ENCODE measurements at places on chromosomes 1 and 21.

DNA sequence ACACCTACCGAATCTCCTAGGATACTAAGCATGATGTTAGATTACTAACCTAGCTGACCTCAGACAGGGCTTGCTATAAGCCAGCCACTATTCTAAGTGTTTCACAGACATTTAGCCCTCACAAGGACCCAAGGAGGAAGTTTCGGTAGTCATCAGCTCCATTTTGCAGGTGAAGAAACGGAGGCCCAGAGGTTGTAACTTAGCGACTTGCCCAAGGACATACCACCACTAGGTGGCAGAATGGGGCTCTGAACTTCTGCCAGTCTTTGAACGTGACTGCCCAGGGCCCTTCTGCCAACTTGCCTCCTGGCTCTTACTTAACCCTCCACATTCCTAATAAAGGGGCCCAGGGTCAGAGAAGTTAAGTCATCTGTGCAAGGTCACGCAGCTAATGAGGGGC is 283.5 kb downstream of the C1orf94 start:
- peak; percentile 5 for DNase-seq

GRCh38 chr1:241844593-241844992 is 3.4 kb upstream of the EXO1 start:
- no peak for DNase-seq

DNA sequence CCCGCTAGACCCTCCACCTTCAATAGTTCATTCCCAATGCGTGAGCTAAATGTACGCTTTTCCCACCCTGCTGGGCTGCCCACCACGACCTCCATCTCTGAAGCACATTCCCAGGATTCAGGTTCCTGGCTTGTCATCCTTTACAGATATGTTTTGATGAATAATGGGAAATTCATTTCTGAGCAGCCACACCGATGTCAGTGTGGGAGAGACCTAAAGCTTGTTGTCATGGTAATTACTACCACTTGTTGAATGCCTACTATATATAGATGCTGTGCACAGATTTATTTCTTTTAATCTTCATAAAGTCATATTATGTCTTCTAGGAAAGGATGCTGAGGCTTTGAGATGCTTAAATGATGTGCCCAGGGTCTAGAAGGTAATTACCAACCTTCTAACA is 8.0 kb downstream of the RCSD1 start:
- no peak for DNase-seq

GRCh38 chr1:204409123-204409522 is 2.5 kb downstream of the PPP1R15B start:
- no peak for DNase-seq

DNA sequence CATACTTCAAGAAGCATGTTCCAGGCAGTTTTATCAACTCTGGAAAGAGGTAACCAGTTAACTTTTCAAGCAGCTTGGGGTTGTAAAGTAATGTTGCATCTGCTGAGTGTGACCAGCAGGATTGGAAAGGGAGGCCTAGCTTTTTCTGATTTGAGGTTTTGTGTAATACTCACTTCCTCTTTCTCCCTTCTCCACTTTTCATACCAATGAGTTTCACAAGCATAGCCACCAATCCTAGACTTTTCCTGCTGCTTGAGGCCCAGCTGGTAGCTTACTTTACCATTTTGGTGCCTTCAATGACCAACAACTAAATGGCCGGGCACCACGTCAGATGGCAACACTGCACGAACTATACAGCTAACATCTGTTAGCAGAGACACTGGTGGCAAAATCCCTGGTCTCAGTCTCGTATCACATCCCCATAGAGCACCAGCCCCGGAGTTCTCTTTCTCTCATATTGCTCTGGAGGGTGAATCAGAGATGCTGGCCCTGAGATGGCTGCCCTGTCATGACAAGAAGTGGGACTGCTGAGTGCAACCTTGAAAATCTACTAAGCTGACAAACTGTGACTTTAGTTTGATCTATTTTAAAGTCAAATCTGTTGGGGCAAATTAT is 14.8 kb upstream of the GPR88 start:
- no peak for DNase-seq

- no peak for DNase-seq
These were observed 430.9 kb downstream of the LTN1 start for GRCh38 chr21:28561772-28562171.

GRCh38 chr1:106223213-106223612 is 833.3 kb upstream of the PRMT6 start:
- DNase-seq = no peak

DNA sequence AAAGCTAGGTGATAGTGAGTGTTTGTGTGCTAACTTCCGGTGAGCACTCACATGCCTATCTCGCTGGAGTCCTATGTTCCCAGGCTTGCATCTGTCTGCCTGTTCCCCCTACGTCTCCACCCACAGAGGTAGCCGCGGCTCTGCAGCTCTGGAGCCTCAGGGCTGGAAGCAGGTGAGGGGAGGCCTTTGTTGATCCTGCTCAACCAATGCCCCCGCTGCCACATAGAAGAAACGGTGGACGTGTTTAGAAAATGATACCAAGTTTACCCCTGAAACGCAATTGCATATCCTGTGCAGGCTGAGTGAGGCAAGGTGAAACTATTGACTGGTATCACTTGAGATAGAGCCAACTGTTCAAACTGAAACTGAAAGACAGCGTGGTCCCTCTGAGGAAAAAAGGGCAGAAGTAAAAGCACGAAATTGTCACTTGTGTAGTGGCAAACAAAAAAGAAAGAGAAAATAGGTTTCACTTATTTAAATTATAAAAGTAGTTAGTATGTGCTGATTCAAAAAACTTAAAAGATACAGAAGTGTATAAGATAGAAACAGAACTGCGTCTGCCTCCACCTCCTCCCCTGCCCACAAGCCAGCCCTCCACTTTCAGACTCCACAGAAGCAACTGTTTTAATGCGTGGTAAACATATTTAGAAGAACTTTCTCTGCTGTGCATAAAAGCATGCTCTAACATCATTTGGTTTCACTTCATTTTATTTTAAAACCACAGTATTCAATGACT is 38.6 kb upstream of the ETS2 start:
- peak; percentile 29 for DNase-seq

DNA sequence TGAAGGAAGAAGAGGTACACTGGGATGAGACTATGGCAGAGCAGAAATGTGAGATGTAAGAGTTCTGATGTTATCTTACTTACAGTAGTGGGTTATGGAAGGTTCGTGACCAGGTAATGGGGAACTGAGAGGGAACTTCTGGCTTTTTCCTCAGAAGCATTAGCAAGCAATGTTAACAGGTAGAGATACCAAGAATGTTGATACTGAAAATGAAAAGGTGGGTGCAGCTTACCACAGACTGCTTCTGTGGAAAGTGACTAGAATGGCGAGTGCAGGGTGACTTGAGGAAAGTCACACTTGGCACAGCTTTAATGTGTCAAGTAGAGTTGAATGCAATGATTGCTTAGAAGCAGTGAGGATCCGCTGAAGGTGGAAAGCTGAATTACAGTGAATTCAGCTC is 70.8 kb downstream of the PLA2G4A start:
- no peak for DNase-seq

DNA sequence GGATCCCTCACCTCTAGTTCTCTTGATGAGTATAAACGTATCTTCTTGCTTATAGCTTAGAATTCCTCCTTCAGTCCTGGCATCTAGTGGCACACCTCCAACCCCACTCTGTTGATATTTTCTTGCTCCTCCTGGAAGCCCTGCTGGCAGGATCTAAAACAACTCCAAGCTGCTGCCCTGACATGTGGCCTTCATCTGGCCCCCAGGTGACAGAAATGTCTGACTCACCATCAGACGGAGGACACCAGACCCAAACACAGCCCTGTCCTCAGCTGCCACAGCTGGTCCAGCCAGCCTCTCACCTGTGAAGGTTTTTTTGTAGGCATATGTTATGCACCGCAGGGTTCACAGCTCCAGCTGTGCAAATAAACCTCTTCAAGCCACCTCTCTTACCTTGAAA is 53.4 kb downstream of the KRTAP19-8 start:
- no peak for DNase-seq

GRCh38 chr21:28150778-28151177 is 841.9 kb downstream of the LTN1 start:
- DNase-seq = no peak

GRCh38 chr1:27258598-27258997 is 24.2 kb downstream of the WDTC1 start:
- DNase-seq = no peak

GRCh38 chr21:40291560-40291959 is 424.3 kb downstream of the PCP4 start:
- DNase-seq = no peak

DNA sequence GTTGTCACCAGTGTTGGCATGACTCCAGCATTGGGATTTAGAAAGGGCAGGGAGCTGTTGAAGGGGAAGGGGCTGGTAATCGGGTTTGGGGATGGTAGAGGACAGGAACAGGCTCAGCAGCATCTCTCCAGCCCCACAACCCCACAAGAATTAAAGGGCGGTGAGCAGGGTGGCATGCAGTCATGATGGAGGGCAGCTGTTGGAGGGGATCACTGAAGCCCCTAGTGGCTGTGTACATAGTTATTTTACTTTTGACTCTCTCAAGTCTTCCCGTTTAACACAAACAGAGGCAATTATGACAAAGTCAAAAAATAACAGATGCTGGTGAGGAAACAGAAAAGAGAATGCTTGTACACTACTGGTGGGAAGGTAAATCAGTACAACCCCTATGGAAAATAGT is 213.8 kb downstream of the URB2 start:
- DNase-seq = no peak

GRCh38 chr1:165364568-165365133 is 8.1 kb upstream of the LMX1A start:
- DNase-seq = no peak

DNA sequence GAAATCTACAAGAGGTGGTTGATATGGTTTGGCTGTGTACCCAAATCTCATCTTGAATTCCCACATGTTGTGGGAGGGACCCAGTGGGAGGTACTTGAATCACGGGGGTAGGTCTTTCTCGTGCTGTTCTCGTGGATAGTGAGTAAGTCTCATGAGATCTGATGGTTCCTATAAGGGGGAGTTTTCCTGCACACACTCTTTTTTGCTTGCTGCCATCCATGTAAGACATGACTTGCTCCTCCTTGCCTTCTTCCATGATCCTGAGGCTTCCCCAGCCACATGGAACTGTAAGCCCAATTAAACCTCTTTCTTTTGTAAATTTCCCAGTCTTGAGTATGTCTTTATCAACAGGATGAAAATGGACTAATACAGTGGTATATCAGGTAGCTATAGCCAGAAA is 5.2 kb upstream of the VWA5B1 start:
- no peak for DNase-seq

DNA sequence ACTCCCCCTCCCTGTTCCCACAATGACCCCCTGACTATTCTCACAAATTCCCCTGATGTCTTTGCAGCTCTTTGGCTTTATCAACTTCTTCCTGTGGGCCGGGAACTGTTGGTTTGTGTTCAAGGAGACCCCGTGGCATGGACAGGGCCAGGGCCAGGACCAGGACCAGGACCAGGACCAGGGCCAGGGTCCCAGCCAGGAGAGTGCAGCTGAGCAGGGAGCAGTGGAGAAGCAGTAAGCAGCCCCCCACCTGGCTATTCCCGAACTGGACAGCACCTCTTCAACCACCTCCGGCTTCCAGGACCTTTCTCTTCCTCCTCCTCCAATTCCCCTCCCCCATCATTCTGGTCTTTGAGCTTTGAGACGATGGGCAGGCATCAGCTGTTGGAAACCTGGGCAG is 4.4 kb upstream of the ATXN7L2 start:
- DNase-seq = no peak

- no peak for DNase-seq
These were observed 4.5 kb upstream of the FAM89A start for GRCh38 chr1:231044588-231044987.

DNA sequence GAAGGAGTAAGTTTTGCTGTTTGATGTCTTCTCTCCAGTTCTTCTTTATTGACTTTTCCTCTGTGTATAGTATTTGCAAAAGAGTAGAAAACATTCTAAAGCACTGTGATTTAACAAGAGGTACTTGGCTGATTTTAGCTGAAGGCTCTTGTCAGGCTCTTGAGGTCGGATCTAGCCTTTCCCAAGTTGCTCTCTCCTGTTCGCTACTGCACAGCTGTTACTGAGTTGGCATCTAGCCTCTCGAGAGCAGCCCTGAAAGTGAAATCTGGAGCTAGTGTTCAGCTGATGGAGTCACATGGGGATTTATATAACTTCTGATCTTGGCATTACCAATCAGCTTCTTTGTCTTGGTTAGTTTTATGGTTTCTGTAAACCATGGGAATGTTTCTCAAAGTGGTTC is 193.1 kb downstream of the RYR2 start:
- no peak for DNase-seq

GRCh38 chr1:156122519-156123355 is 8.2 kb downstream of the LMNA start:
- no peak for DNase-seq

DNA sequence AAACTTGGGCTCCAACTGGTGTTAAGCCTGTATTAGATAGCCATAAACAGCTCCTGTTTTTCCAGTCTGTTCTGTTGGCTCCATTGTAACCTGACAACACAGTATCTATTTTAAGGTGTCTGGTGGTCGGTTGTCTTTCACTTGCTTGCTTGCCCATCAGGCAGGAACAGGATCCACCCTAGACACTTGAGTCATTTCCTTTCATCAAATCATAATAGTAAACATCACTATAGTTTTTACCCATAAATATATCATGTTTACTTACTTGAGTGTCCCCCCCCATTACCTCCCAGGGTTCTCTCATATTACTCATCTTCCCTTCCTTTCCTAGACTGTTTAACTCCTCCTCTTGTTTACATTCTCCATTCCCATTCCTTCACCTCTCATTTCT is 2.9 kb downstream of the DDI2 start:
- no peak for DNase-seq

GRCh38 chr1:2880086-2880485 is 78.6 kb upstream of the TTC34 start:
- DNase-seq = no peak

DNA sequence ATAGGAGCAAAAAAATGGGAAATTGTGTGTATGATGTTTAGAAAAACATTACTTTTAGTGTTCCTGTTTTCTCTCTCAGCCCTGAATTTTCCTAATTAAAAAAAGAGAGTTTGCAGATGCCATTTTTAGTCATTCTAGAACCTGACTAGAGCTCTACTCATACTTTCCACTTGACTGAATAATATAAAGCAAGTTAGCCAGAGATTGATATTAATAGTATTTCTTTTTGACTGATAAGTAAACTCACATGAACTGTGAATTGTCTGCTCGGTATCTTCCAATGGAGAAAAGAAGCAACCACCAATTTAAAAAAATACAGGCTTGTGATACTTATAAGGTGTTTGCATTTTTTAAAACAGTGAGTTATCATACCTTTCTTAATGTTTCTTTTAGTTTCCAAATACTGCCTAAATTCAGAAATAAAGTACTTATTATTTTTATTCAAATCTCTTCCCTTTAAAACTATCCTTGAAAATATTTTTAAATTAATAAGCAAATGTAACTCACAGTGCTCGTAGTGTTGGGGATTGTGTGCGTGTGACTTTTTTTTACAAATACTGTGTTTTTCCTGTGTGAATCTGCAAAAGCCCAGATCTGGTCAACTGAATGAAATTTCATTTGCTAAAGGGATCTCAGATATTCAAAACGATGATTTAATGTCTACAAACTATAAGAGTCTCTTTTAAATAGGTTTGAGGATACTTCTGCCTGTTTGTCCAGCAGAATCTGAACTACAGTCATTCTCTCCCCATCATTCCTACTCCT is 9.8 kb downstream of the RAP1A start:
- no peak for DNase-seq

Data from activated T-helper 1 cell treated with anti-CD3 and anti-CD28 coated beads, Interleukin-2, amount 50 U/mL, for 16 hours (primary cell).